ENCODE measurements at places on chromosomes 13 and 19.

DNA sequence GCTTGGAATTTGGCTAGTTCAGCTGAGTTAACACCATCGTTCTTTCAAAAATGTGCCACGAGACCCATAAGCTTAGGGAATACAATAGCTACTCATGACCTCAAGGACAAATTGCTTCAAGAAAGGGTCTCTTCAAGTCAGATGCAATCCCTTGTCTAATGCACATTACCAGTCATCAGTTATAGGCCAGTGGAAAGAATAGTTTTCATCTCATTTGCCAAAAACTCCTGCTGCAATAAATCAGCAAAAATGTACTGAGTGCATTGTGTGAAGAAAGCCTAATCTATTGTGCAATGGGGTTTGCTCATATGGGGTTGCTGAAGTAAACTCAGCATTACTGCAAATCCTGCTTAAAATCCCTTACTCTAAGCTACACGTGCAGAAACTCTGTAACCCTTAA lies 208.3 kb upstream of the NBEA start:
- no peak for DNase-seq

DNA sequence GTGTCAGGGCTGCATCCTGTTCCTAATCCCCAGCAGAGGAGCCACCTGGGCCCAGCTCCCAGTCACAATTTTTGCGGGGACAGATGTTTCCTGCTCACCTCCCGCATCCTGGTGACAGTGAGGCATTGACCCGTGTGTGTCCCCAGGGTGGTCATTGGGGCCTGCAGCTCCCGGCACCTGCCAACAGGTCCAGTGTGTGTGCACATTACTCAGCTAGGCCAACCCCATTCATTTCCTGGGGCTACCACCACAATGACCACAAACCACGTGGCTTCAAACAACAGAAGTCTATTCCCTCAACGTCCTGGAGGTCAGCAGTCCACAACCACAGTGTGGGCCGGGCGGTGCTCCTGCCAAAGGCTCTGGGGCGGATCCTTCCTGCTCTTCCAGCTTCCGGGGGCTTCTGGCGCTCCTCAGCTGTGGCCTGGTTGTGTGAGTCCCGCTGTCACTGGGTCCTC lies 11.9 kb upstream of the F2RL3 start:
- no peak for DNase-seq

GRCh38 chr13:100163375-100163774 lies 74.5 kb downstream of the PCCA start:
- DNase-seq: no peak

GRCh38 chr19:57438925-57439324 lies 3.8 kb downstream of the ZNF749 start:
- DNase-seq: no peak

DNA sequence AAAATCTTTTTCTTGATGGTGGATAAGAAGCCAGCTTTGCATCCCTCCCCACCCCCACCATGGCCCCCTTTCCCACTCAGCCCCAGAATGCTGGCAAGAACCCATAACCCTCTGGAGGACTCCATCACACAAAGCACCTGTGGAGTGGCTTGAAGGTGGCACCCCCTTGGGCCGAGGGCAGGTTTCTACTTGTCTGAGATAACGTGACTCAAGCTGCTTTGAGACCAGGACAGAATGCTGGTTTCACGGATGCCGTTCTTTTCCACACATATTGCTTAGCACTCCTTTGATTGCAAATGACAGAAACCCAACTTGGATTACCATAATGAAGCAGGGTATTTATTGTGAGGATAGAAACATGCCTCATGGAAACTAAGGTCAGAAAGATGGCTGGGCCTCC lies 82.2 kb downstream of the LACC1 start:
- no peak for DNase-seq

DNA sequence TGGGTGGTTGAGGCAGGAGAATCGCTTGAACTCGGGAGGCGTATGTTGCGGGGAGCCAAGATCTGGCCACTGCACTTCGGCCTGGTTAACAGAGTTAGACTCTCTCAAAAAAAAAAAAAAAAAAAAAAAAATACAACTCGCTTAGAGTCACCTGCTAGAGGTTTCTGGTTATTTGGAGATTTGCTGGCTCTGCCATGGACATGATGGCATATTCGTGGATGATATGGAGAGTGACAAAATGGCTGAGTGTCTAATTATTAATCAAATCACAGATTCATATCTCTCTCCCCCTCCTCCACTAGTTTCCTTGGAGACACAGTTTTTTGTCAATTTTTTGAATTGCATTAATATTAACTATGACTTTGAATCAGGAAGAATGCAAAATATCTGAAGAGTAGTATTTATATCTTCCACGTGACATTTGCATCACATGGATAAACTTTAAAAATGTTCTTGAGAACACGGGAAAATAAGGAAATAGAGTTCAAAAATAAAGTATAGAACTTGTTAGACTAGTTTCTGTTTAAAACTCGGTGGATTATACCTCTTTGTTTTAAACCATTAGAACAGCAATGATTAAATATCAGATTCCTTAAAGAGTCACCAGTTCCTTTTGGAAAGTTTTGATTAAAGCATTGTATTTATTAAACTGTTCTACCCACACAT lies 47.8 kb downstream of the KLF5 start:
- DNase-seq: no peak

- DNase-seq: no peak
These were observed 40.8 kb downstream of the KLF2 start for GRCh38 chr19:16365300-16365996.

DNA sequence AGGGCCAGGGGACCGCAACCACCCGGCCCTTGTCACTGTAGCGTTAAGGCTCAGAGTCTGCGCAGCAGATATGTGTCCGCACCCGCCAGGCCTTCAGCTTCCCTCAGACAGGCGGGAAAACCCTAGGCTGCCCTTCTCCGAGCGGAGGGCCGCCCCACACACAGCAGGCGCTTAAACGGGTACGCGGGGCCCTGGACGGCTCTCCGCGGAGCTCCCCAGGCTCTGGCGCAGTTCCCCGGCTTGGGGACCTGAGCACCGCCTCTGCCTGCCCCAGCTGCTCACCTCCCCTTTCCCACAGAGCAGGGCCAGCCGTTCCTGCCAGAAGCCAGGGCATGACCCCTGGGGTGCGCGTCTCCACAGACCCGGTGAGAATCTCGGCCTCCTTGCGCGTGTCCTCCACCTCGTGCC lies 593 bp downstream of the ZNF135 start:
- no peak for DNase-seq

GRCh38 chr19:55092423-55093318 lies 17.0 kb downstream of the EPS8L1 start:
- no peak for DNase-seq

DNA sequence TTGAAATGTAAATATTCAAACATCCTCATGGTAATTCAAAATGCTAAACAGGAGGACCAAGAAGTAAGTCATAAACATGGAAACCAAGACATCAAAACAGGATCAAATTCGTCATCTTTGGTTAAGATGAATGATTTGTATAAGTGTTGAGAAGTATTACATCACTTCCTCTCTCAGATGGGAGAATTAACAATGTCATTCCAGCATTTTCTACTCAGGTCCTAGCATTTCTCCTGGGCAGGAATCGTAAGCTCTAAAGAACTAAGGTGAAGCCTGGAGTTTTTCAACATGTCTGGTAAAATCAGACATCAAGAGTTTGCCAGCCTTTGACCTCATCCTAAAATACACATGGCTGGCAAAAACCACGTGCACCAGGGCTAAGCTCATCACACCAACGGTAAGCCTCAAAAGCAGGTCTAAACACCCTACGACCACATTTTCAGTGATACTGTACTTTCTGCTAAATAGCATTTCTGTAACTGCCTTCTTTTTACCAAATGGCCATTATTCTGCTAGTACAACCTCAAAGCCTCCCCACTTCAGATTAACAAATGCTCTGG lies 24.8 kb downstream of the RANBP3 start:
- no peak for DNase-seq

- DNase-seq: no peak
These were observed 17.8 kb downstream of the KL start for GRCh38 chr13:33033986-33034385.

GRCh38 chr13:60562096-60562780 lies 165.2 kb downstream of the TDRD3 start:
- no peak for DNase-seq

GRCh38 chr13:71979616-71980015 lies 112.6 kb upstream of the DACH1 start:
- DNase-seq: no peak

GRCh38 chr19:8307400-8307964 lies 676 bp downstream of the CD320 start:
- no peak for DNase-seq

DNA sequence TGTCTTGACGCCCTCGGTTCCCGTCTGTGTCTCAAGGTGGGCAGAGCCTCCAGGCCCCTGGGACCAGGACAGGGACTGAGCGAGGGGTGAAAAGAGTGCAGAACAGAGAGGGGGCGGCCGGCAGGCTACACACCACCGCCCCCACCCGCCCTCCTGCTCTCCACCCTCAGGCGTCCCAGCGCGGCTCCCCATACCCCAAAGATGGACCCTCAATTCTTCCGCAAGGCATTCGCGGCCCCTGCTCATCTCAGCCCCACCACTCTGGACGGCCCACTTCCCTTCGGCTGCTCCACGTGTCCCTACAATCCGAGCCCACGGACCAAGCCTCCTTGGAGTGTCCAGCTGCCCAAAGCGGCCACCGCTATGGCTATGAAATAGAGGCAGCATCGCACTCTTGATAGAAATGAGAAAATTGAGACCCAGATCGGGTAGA lies 1.8 kb downstream of the KLF16 start:
- DNase-seq: no peak

Measured in NCI-H1694 (cell line).